ENCODE measurements at places on chromosomes 7 and 10.

DNA sequence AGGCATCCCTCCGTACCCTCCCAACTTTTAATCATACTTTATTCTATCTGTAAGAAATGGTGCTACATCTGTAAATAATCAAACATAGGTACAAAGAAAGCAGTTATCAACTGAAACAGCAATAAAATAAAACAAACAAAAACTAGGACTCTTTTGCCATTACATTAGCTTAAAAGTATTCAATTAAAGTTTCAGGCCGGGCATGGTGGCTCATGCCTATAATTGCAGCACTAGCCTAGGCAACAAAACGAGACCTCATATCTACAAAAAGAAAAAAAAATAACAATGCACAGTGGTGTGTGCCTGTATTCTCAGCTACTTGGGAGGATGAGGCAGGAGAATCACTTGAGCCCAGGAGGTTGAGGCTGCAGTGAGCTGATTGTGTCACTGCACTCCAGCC, 161.9 kb downstream of the SGMS1 start:
- no peak for DNase-seq

- peak; percentile 94 for DNase-seq
These were observed 2.9 kb upstream of the HKDC1 start for GRCh38 chr10:69217119-69217754.

GRCh38 chr10:13851906-13852305, 265.1 kb downstream of the PRPF18 start:
- no peak for DNase-seq

DNA sequence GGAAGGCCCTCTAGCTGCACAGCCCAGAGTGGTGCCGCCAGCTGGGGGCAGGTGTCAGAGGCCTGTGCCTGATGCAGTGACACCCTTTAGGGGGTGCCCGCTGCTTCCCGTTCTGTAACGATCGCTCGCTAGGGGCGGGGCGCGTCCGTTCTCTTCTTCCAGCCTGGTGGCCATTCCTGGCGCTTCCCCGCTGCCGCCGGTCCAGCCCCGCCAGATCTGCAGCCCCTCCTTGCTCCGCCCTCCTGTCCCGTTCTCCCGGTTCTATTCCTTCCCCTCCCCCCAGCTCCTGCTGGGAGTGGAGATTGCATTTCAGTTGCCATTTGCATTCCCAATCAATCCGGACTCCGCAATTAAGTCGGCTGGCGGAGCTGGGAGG, 39.2 kb downstream of the AGAP3 start:
- DNase-seq = peak; percentile 17

GRCh38 chr7:156725073-156725472, 84.5 kb downstream of the RNF32 start:
- DNase-seq = no peak

DNA sequence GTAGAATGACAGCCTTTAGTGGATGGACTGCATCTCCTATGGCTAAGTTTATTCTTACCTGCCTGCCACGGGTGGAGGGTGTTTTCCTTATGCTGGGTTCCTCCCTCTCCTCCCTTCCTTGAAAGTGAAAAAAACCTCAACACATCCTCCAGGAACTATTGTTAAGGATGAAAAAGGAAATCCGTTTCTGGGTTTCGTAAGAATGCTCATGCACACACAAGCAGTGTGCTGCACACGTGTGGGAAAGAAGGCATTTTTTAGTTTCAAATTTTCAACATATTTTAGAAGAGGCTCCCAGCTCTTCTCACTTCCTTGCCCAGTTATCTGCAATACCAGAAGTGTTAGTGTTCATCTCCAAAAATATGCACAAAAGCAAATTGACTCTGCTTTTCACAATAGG, 90.6 kb downstream of the FAM171A1 start:
- DNase-seq = peak; percentile 73

DNA sequence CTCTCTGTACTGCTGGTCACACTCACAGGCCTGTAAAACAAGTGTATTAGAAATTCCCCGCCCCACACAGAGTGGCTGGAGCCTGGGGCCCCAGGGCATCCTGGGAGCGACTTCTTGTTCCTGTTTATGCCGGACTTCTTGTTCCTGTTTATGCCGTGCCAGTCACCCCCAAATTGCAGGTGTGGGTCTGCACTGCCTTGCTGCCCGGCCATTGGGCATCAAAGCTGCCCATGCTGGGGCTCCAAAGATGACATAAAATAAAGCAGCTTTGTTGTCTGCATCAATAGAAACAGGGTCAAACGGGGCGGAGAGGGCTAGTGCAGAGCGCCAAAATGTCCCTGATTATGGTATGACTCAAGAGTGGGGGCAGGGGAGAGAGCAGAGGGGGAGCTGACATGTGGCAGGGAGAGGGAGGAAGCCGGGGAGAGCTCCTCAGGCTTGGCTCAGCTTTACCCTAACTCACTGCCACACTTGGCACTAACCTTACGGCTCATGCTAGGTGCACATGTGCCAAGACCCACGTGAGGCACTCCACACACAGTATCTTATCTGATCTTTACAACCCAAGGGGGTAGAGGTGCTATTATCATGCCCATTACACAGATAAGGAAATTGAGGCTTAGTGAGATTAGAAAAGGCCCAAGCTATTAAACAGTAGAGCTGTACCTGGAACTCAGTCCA, 98.4 kb downstream of the PIP4K2A start:
- peak; percentile 69 for DNase-seq

GRCh38 chr10:36761121-36761520, 364.3 kb upstream of the ANKRD30A start:
- DNase-seq = no peak

DNA sequence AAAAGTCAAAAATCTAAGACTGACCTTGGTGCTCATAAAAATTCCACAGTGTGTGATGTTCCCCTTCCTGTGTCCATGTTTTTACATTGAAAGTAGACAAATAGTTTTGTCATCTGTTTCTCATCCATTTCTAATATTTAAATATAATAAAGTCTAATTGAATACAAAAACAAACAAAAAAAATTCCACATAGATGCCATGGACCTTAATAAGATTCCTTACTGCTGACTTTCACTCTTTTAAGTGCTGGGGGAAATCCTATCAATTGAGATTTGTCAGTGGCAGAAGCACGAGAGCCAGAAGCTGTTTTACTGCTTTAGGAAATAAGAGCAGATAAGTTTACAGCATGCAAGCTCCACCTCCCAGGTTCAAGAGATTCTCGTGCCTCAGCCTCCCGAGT, 310.0 kb downstream of the ABCA13 start:
- peak; percentile 2 for DNase-seq

DNA sequence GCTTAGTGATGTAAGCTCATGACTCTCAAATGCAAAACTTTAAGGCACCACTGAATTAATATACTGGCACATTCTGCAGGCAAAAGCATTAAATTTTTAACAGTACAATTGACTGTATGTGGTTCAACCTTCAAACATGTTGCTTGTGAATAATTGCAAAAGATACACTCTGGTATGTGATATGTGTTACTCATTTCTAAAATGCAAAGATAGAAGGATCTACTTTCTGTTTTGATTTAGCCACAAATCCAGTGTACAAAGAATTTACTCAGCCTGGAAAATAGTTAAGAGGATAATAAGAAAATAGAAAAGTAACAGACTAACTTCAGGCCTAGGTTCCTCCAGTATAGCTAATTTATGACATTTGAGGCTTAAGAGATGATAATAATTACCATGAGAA, 66.6 kb upstream of the NOBOX start:
- DNase-seq = no peak

GRCh38 chr10:33114451-33114952, 156.5 kb upstream of the ITGB1 start:
- DNase-seq = peak; percentile 74

- no peak for DNase-seq
These were observed 363.0 kb downstream of the SH2D4B start for GRCh38 chr10:80900661-80901060.

GRCh38 chr7:90747516-90747915, 151.4 kb downstream of the CDK14 start:
- no peak for DNase-seq

DNA sequence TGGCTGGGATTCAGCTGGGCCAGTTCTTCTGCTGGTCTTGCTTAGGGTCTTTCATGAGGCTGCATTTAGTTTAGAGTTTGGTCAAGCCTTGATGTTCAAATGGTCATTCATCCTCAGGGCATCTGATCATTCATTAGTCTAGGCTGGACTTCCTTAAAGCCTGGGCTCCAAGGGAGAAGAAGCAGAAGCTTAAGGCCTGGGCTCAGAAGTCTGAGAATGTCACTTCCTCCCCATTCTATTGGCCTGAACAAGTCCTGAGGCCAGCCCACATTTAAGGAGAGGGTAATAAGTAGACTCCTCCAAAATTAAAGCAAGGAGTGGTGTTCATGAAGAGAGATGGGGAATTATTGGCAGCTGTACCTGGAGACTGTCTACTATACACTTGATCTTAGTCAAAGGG, 193.2 kb upstream of the HABP2 start:
- DNase-seq = no peak

DNA sequence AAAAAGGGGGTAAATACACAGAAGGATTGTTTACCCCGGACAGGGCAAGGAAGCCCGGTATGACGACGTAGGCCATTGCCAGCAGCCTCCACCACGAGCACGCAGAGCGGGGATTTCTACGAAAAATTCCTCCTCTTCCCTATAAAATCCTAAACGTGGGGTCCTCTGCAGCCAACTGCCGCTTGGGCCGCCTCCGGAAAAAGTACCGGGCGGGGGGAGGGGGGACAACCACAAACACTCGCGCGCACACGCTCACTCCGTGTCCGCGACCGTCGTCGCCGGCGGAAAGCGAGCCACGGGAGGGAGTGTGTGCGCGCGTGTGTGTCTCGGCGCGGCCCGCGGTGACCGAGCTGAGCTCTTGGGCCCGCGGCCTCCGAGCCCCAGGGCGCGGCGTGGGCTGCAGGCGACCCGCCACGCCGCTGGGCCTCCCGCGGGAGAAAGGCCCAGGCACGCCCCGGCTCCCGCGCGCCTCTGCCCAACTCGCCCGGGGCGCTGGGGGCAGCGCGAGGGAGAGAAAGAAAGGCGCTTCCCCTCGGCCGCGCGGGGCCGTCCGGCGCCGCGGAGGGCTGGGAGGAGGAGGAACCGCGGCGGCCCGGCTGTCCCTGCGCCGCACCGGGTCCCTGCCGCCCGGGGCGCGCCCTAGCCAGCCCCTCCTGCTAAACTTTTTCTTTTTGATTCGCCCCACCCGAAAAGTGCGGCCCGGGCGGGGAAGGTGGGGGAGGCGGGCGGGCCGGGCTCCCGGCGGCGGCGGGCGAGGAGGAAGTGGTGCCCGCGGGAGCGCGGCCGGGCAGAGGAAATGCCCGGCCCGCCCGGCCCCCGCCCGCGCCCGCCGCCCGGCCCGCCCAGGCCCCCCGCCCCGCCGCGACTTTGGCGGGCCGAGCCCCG, 1.5 kb downstream of the CTBP2 start:
- DNase-seq = peak; percentile 79

DNA sequence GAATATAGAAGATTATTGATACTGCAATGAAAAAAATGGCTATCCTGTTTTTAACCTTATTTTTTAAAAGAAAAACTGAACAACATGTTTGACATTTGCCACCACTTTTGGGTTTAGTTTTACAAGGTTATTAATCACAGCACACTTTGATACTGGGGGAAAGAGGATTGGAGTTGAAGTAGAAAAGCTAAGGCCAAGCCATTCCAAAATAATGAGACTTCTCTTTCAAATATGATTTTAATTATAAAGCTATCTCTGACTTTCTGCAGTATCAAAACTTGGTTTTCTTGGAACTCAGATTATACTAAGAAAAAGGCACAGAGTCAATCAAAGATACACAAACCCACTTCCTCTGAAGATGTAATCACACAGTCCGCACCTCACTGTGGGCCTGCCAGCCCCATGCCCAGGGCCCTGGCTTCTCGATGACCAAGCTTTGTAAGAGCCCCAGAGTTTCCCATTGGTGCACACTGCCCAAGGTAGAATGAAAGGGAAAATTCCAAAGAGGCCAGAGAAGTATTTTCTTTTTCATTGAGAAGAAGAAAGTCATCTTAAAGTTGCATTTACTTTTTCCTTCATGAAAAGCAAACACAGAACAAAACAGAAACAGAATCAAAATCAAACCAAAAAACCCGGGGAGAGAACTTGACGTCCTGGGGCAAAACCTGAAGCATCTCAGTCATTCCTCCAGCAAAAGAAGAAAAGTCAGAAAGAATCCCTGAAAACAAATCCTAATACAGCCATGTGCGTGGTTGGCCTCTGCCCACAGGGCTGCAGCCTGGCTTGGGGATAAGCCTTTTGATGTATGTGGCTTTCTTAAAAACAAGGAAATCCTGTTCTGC, 187.7 kb upstream of the KLF6 start:
- no peak for DNase-seq

DNA sequence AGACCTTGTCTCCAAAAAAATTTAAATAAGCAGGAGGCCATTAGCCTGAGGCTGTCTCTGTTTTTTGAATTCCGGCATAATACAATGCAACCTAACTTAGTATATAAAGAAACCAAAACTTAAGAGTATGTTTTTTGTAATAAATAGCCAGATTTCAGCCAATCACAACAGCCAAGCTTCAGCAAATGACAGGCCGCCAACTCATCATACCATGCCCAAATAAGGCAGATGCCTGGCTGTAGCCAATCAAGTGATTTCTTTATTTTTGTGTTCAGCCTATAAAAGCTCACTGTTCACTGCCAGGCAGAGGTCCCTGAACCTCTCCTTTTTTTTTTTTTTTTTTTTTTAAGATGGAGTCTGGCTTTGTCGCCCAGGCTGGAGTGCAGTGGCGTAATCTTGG, 12.7 kb upstream of the PURB start:
- DNase-seq = no peak

DNA sequence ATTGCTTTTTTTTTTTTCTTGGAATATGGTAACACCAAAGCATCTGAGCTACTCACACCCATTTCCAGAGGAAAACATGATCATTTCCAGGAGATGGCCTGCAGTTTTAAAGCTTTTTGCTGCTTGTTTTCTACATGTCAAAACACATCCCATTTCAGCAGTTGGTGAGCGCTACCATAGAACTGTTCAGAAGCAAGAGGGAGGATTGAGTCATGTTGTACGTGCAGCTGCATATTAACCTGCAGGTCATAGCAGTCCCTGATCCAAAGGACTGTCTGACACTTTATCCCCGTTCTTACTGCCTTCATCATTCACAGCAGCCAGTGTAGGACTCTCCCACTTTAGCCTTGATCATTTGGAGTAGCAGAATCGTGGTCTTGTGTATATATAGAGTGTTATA, 124.6 kb downstream of the AUTS2 start:
- no peak for DNase-seq

- no peak for DNase-seq
These were observed 393.8 kb downstream of the EXOC4 start for GRCh38 chr7:133646472-133647315.

- no peak for DNase-seq
These were observed 400.3 kb upstream of the PRKCQ start for GRCh38 chr10:6980353-6980752.

GRCh38 chr7:110090110-110090820, 1000.7 kb upstream of the LRRN3 start:
- DNase-seq = peak; percentile 59

GRCh38 chr7:41292487-41292886, 410.4 kb downstream of the INHBA start:
- peak; percentile 13 for DNase-seq

DNA sequence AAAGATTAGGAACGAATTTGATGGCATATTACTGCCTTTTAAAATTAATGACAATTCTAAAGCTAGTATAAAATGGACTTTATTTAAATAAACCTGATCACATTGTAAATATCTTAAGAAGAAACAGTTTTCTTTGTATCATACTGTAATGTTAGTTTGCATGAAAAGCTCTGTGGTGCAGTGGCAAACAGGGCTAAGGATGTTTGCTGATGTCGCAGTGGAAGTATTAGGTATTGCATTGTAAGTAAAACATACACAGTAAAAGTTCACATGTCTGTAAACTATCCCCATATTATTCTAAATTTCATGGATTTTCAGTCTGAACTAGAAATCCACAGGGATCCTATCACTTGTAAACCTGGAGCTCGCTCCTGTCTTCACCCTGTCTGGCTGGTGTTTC, 252.6 kb upstream of the ZNF32 start:
- DNase-seq = peak; percentile 20
